ENCODE measurements at places on chromosomes 3 and 15. TPM values are rescaled to one million over a fixed set of nuclear protein-coding genes. Genes with fewer than 3 reads are reported as not detected.

DNA sequence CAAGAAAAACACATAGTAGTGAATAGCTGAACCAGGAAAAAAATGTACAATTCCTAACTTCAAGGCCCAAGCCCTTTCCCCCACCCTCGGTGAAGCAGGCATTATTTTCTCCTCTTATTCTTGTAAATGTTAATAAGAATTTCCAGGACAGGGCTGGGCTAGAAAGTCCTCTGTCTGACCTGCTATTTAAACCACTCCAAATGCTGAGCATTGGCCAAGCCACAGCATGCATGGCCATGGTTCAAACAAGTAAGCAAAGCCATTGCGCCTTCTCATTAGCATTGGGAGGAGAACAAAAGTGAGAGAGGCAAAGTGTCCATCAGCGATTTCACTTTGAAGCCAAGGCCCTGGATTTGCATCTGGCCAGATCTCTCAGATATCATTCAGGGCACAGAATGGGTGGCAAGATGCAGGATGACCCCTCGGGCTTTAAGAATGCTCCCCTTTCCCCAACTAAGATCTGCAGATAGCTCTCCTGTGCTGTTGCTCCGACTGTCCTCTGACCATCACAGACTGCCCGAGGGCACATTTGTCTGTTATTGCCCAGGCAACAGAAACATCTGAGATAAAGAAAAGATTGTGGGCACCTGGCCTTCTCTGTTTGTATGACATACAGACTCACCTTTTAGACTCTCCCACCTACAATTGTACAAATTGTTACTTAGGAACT is 46.3 kb downstream of the CEMIP start:
- DNase-seq: no peak

GRCh38 chr3:189419038-189419437 is 212.2 kb upstream of the TP63 start:
- DNase-seq: no peak

DNA sequence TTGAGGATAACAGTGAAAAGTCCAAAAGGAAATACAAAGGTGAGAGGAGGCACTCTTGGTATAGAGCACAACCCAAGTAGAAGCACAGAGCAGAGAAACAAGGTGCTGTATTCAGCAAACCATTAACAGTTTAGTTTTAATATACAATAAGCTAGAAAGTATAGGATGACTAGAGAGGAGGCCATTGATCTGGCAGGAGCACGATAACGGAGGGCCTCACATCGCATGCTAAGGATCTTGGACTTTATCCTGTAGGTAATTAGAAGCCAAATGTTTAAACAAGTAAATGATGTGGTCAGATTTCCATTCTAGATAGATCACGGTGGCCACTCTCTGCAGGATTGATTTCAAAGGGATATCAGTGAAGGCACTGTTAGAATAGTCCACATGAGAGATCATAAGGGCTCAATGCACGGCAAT is 935.0 kb downstream of the ROBO1 start:
- DNase-seq: no peak

DNA sequence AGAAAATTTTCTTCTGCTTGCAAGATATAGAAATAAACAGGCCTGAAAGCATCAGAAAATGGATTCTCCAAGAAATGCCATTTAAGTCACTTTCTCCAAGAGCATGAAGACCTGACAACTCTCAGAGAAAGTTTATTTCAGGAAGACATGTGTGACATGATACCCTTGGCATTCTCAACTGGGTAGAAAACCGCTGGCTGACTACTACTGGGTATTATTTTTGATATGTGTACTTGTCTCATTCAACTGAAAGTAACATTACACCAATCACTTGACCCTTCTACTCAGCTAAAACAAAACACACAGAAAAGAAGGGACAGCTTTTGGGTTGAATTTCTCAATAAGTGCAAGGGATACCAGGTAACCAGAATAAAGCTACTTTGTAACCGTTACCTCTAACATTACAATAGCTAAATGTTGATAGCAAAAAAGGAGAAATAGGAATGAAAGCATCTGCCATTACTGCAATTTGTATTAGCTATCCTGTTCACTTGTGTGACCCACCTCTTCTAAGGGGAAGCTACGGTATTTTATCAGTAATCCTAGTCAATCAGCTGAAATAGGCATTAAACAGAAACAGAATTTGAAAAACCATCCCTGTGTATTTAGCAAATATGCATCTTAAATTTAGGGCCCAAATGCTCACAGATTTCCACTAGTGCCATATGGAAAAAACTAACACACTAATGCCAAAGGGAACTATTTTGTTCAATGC is 7.3 kb downstream of the TRA2B start:
- DNase-seq: no peak

Gene LMCD1
- total RNA-seq: 2.3 TPM

DNA sequence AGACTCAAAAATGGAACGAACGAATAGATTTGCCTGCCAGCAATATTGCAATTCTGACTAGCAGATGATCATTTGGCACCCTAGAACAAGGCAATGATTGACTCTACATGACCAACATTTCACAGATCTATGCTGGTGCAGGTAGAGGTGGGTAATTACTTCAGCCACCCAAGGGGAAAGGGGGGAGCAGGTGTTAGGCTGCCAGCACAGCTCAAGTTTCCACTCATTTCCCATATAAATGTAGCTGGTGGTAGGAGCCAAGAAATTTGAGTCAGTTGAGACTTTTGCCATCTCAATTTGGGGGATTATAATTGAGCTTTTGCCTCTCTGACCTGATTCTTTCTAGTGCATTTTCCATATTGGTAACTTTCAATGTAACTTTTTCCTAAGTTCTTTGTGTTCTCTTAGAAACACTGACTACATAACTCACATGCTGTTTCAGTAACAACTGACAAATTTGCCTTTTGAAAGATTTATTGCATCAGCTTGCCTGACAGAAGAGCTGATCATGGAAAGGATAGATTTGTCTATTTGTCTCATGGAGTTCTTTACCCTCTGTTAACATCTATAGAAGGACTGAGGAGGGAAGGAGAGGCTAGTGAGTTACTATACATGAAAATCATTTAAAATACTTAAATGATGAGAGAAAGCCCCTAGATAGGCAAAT is 902.5 kb downstream of the ZPLD1 start:
- no peak for DNase-seq

Gene TRIM71
- total RNA-seq: 0.09 TPM

Gene TGFBR2
- total RNA-seq: 50.5 TPM

DNA sequence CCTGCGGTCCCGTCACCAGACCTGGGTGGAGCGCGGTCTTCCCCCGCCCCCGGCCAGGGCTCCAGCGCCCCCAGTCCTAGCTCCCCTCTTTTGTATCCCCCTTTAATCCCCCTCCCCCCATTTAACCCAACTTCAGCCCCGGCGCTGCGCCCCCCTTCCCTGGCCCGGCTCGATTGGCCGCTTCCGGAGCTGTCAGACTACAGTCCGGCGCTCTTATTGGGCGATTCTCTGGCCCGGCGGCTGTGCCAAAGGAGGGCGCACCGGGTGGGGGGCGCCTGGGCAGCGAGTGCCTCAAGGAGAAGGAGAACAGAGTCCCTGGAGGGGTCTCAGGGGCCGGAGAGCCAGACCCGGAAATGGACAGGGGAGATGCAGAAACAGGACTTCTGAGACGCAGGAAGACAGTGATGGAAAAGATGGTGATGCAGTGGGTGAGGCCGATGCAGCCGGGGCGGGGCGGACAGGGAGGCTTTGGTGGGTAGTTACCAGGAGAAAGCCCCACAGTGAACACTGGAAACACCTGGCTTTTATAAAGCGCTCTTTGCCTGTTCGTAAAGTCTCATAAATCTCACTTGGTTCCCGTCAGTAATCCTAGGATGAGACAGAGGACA is 1.2 kb upstream of the ADCY5 start:
- DNase-seq: no peak

Gene LRRIQ4
- 0.35 TPM for total RNA-seq

Data from activated CD8-positive, alpha-beta memory T cell treated with anti-CD3 and anti-CD28 coated beads, Interleukin-2, amount 10 ng/mL, durations not matched to agents 7 days and 5 days (primary cell).